Naive B cell (primary cell): ENCODE measurements at places on chromosomes 13 and 19. TPM values are rescaled to one million over a fixed set of nuclear protein-coding genes. Genes with fewer than 3 reads are reported as not detected.

Gene MAB21L1
- not detected for polyA plus RNA-seq

Gene AXL
- polyA plus RNA-seq = 1.4 TPM

Gene CLEC17A
- polyA plus RNA-seq = 86.0 TPM

Gene SLITRK6
- polyA plus RNA-seq = not detected

- DNase-seq = no peak
Observed at GRCh38 chr19:10640361-10640760, 13.8 kb upstream of the ILF3 start.

- DNase-seq = no peak
Observed at GRCh38 chr13:21957833-21958232, 287.0 kb downstream of the FGF9 start.

DNA sequence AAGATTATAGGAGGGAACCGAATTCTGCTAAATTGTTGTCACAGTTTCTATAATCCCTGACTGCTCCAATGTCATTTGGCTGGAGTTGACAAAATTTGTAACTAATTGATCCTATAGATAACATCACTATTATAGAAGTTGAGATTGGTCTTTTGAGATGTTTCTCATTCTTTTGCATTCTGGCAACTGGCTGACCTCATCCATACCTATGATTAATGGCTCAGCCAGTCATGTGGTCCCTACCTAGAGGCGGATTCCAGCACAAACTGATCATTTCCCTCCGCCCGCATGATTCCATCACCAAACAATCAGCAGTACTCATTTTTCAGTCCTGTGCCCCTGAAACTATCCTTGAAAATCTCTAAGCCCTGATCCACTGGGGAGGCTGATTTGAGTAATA is 4.2 kb downstream of the PSG2 start:
- DNase-seq = no peak

- no peak for DNase-seq
Observed at GRCh38 chr13:75787249-75787928, 151.3 kb downstream of the LMO7 start.

DNA sequence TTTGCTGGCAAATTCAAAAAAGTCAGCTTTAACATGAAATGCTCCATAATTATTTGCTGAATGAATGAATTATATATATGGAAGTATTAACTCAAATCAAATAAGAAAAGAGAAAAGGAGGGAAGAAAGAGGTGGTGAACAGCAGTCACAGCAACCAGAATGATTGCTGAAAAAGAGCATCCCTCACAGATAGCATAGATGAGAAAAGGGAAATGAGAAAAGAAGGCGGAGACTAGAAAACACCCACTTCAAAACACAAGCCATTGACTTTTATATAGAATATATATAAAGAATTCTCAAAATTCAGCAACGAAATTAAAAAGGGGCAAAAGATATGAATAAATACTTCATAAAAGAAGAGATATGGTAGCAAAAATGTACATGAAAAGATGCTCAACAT is 75.2 kb downstream of the CAB39L start:
- no peak for DNase-seq

DNA sequence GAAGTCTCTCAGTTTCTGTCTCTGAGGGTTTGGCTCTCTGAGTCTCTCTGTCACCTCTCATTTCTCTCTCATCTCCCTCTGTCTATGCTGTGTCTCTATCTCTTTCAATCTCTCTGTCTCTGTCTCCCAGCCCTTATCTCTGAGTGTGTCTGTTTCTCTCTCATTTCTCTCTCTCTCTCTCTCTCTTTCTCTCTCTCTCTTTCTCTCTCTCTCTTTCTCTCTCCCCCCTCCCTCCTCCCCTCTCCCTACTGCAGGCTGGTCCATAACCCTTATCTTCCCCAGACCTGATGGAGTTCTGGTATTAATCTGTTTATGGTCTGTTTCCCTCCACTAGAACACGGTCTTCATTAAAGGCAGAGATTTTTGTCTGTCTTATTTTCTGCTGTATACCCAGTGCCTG is 1.3 kb upstream of the PVR start:
- DNase-seq = no peak

GRCh38 chr19:6278740-6279619 is 795 bp downstream of the MLLT1 start:
- no peak for DNase-seq

- no peak for DNase-seq
Observed at GRCh38 chr13:32042551-32042950, 11.0 kb downstream of the FRY start.

DNA sequence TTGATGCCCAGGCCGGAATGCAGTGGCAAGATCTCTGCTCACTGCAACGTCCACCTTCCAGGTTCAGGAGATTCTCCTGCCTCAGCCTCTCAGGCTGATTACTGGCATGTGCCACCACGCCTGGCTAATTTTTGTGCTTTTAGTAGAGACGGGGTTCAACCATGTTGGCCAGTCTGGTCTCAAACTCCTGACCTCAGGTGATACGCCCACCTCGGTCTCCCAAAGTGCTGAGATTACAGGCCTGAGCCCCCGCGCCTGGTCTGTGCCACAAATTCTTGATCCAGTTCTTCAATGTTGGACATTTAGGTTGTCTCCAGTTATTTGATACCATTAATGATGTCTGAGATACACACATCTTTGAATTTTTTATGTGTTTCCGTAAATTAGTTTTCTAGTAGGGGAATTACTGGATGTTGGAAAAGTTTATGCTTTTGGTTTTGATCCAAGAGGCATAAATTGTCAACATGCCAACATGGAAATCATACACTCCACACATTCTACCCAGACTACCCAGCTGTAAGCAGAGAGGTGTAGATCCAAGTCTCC is 525 bp upstream of the COG3 start:
- DNase-seq = no peak

GRCh38 chr13:52665325-52665724 is 12.7 kb downstream of the SUGT1 start:
- DNase-seq = no peak

DNA sequence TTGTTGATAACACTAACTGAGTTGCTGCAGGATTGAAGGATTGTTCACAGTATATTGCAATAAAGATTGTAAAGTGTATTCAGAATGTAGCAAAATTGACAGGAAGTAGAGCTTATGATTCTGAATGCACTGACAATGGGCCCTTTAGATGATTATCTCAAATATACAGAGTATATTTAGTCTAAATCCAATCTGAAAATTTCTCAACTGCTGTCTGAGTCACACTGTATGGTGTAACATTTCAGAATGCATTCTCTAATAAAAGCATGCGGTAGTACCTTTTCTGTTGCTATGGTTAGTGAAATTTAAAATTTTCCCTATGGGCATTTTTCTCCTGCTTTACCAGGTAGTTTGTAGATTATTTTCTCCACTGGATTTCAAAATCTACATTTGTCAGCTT is 365.2 kb downstream of the PCDH17 start:
- no peak for DNase-seq

- DNase-seq = no peak
Observed at GRCh38 chr19:7419153-7419552, 69.7 kb downstream of the PEX11G start.

- peak; percentile 58 for DNase-seq
Observed at GRCh38 chr19:41753159-41753558, 2.2 kb upstream of the CEACAM6 start.

GRCh38 chr19:15367439-15367838 is 12.1 kb downstream of the AKAP8 start:
- no peak for DNase-seq

DNA sequence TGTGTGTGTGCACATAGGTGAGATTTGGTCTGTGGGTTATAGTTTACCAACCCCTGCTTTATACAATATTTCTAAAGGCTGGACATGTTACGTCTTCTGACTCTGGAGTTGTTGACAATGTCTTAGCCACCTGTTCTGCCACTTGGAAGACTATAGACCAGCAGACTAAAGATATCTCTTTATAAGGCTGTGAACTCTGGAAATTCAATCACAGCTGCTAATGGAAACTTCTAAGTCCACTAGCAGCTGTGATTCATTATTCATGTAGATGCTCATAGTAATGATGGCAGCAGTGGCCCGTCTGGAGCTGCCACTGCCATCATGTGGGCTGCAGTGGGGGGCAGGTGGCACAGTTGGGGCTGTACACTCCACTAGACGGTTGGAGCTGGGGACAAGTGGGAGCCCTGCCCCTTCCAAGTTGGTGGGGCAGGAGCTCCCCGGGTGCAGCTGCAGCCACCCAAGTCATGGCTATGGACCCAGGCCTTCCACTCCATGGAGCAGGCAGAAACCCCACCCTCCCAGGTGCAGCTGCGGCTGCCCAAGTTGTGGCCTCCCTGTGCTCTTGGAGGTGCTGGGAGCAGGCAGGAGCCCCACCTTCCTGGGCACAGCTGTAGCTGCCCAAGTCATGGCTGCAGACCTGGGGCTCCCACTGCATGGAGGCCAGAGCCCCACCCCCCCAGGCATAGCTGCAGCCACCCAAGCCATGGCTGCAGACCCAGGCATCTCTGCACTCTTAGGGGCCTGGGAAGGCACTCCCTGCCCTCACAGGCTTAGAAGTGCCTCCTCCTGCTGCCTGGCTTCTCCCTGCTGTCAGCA is 8.8 kb downstream of the IGFL4 start:
- no peak for DNase-seq
